ENCODE measurements at places on chromosomes 2 and 18. TPM values are rescaled to one million over a fixed set of nuclear protein-coding genes. Genes with fewer than 3 reads are reported as not detected.

The SPATA3 gene
- polyA plus RNA-seq, result not detected

The SLC5A7 gene
- not detected for polyA plus RNA-seq

The DOK1 gene
- polyA plus RNA-seq, result 21.0 TPM

The CXCR1 gene
- polyA plus RNA-seq, result 6.6 TPM

The MTCL1 gene
- 4.4 TPM for polyA plus RNA-seq

The IRS1 gene
- 1.2 TPM for polyA plus RNA-seq

The POTEI gene
- polyA plus RNA-seq, result not detected

The CRYGA gene
- polyA plus RNA-seq, result not detected

The SERPINB11 gene
- not detected for polyA plus RNA-seq
